Suppressor macrophage (primary cell): ENCODE measurements at places on chromosomes 16 and 17.
A peak's percentile ranks its signal among the peaks of the same experiment; 100 is the strongest.

DNA sequence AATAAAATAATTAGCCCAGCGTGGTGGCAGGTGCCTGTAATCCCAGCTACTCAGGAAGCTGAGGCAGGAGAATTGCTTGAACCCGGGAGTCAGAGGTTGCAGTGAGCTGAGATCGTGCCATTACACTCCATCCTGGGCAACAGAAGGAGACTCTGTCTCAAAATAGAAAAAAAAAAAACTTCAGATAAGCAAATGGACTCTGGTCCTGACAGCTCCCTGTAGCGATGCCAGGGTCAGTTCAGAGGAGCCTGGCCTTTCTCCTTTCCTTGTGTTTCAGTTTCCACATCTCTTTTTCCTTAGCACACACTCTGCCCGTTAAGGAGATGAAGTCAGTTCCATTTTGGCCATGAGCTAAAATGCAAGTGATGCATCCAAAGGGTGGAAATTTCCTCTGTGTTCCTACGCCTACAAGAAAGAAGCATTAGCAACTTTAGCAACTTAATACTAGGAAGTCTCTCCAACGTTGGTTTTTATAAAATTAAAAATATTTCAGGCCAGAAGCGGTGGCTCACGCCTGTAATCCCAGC is 11.6 kb upstream of the GRB2 start:
- no peak for DNase-seq

- DNase-seq, result no peak
Measured at GRCh38 chr17:31629696-31630470, 229.2 kb downstream of the COPRS start.

DNA sequence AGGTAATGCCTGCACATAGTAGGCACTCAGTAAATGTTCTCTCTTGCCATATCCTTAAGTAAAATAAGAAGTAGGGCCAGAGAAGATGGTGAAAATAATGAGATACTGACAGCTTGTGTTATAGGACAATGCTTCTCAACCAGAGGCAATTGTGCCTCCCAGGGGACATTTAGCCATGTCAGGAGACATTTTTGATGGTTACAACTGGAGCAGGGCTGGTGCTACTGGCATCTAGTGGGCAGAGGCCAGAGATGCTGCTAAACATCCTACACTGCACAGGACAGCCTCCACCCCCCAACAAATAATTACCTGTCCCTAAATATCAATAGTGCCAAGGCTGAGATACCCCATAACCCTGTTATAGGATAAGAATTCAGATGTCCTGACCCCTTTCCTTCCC is 1.7 kb downstream of the RAD51D start:
- peak; percentile 44 for DNase-seq

GRCh38 chr17:27355419-27355818 is 61.5 kb downstream of the WSB1 start:
- no peak for DNase-seq

GRCh38 chr17:30958187-30958586 is 12.7 kb upstream of the RNF135 start:
- DNase-seq, result peak; percentile 87
